ENCODE measurements at places on chromosomes 11 and 22.

GRCh38 chr11:35304900-35305460 is 114.4 kb downstream of the SLC1A2 start:
- no peak for DNase-seq

DNA sequence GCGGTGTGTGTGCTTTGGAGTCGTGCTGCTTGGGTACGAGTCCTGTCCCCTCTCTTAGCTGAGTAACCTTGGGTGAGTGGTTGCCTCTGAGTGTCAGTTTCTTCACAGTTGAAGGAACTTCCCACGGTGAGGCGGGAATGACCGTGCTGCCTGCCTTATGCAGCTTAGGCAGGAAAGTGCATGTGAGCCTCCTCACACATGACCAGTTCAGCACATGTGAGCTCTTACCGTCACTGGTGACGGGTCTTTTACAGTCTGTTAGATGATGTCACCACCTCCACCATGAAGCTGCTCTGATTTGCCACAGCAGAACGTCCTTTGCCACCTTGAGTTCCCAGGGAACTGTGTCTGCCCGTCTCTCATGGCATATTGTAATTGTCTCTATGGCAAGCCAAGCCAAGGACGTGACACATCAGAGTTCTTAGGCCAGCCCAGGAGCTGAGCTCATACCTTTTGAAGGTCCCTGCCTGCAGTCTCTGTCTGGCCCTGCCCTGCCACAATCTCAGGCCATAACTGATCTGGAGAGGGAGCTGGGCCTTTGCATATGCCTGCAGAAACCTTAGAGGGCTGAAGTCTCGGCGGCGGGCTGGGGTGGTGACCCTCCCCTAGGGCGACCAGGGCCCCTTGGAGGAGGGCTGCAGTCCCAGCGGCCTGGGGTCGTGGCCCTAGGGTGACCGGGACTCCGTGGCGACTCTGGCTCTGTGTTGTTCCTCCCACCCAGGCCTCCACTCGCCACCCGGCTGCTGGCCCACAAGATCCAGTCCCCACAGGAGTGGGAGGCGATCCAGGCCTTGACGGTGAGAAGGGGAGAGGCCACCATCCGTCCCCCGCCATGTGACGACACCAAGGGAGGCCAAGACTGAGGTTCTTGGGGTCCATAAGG is 7.8 kb downstream of the GGA1 start:
- DNase-seq = no peak

DNA sequence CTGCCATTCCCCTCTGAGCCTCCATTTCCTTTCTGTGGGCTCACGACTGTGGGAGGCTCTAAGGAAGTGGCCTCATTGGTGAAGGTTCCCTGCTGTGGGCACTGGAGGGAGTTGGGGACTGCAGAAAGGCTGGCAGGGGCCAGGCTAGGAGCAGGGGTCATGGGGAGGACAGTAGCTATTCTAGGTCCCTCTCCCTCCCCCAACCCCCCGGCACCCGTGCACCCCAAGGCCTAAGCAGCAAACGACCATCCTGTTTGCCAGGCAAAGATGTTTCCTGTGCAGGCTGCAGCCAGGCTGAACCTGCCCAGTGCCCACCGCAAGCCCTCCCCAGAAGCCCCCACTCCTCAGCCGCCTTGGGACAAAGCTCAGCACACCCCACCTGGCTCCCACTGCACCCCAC is 189.4 kb downstream of the MN1 start:
- DNase-seq = no peak

GRCh38 chr22:50489363-50490243 is 2.9 kb downstream of the MIOX start:
- DNase-seq = no peak

DNA sequence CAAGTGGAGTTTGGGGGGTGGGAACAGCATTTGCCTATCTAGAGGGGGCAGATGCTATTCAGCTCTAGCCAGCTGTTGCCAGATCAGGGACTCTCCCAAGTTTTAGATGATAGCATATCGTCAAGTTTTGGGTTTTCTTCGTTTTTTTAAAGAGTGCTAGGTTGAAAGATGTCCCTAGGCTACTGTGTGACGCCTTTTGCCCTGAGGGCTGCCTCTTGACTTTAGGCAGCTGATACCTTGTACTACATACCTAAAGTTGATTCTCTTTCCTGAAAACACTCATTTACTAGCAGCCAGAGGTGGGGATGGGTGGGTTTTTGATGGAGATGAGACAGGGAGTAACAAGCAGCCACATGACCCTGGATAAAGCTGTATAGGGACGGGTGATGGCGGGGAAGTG is 87.1 kb downstream of the ABTB2 start:
- DNase-seq = no peak

GRCh38 chr11:95507794-95508193 is 276.8 kb upstream of the SESN3 start:
- DNase-seq = no peak

- no peak for DNase-seq
Measured at GRCh38 chr22:22683668-22684361, 39.4 kb downstream of the GGTLC2 start.

DNA sequence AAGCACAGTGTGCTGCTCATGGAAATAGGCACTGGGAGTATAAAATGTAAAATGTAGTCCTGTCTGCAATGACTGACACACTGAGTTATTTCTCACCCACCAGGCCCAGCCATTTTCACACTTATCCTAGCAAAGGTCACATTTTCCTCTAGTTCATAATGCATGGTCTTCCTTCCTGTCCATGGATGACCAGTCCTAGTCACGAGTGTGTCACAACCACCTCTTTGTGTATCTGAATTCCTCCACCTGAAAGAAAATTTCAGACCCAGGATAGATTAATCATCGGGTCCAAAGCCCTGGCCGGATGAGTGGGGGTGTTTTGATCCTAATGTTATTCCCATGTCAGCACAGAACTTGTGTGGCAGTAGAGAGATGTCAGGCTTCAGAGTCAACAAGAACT is at the start of gene MRGPRX4:
MRGPRX4 (plus strand) TSS at position 172 of the 400 bp plus-strand sequence. CDS start 420 bp downstream, outside the sequence.
- no peak for DNase-seq

DNA sequence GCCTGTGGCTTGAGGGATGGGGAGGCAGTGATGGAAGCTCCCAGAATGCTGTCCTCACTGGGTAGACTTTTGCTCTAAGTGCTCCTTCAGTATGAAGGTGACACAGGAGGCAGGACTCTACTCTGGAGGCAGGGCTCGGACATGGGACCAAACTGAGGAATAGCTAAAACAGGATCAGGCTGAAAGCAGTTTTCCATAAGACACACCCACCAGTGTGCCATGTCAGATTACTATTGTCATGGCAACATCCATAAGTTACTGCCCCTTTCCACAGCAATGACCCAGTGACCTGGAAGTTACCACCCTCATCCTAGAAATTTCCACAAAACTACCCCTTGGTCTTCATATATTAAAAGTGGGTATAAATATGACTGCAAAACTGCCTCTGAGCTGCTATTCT is 43.6 kb upstream of the GALNT18 start:
- DNase-seq = no peak

GRCh38 chr11:67542971-67543370 is 19.7 kb upstream of the CABP2 start:
- no peak for DNase-seq

DNA sequence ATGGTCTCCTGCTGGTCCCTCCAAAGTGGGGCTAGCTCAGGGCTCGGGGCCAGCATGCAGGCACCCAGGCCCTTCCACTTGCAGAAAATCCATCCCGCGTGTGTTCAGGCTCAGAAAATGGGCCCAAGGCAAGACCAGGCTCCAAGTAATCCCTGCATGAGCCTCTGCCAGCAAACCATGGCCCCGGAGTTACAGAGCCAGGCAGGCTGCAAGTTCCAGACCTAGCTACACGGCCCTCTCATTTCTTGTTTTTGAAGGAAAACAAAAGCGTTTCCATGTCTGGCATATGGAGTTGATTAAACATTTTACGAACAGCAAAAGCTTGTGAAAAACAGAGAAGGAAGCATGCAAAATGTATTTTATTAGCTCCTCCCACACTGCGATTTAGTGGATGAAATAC is 29.7 kb downstream of the KIAA0930 start:
- DNase-seq = no peak

- DNase-seq = no peak
Measured at GRCh38 chr22:30755759-30756124, 61.1 kb downstream of the OSBP2 start.

DNA sequence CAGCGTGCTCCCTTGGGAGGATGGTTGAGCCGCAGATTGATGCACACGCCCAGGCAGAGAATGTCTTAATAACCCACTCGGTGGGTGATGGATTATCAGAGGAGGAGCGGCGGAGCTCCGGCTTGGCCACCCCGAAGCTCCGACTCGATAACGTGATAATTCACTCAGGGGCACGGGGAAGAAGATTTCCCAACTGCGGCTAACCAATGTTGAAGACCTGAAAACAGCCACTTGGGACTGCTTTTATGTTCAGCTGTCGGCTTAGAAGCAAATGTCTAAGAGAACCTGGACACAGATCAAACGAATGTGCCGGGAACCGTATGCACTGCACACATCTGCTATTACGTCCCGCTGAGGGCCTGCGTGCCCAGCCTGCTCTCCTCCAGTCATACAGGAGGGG is 206.8 kb upstream of the CADM1 start:
- DNase-seq = no peak

- no peak for DNase-seq
Measured at GRCh38 chr22:38830026-38830844, 13.6 kb downstream of the NPTXR start.

DNA sequence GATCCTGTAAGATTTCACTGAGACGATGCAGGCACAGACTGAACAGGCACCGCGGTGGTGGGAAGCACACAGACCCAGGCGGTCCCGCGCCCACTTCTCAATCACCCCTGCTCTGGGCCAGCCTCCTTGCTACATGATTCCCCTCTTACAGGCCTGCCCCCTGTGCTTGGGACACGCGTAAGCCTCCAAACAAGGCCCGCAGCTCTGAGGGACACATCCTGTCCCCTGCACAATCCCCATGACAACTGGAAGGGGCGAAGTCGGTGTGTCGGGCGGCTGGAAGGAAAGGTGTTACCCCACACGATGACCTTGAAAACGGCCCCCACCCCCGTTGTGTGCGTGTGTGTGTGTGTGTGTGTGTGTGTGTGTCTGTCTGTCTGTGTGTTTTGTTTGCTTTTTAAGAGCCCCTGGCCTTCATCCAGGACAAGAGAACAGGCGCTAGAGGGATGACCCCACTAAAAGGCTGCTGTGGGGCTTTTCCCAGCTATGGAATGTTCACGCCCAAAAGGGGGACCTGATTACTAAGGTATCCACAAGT is 13.1 kb downstream of the CELSR1 start:
- no peak for DNase-seq

GRCh38 chr11:69643646-69644045 is 2.7 kb downstream of the CCND1 start:
- DNase-seq = no peak

DNA sequence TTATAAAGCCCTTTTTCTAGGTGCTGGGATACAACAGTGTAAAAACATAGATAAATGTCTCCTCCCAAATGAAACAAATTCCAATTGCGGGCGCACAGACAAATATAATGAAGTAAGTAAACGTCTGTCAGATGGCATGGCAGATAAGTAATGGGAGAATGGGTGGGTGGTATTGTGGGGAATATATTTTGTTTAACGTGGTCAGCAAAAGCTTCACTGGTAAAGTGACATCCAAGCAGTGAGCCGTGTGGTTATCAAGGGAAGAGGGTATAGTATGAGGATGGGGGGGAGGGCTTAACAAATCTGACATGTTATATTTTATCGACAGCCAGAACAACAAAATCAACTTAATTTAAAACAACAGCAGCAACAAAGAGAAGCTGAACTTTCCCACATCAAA is 1.2 kb downstream of the SVIP start:
- DNase-seq = no peak

DNA sequence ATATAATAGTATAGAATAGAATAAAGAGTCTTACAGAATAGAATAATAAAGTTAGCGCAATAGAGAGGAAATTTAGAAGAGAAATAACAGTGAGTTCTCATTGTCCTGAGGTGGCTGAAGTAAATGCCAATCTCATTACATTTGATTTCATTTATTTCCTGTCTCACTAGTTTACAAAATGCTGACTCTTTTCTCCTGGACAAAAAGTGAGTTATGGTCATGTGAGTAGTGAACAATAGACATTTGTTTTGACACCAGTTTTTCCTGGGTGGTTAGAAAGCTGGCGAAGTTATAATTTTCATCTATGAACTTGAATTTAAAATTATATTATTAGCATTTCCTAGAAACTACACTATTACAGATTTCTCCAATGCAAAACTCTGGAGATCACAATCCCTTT is 143.7 kb downstream of the TYR start:
- no peak for DNase-seq

- peak; percentile 15 for DNase-seq
Measured at GRCh38 chr11:67572747-67573419, 10.7 kb upstream of the GSTP1 start.

- DNase-seq = no peak
Measured at GRCh38 chr11:67996051-67996450, 7.8 kb downstream of the UNC93B1 start.

DNA sequence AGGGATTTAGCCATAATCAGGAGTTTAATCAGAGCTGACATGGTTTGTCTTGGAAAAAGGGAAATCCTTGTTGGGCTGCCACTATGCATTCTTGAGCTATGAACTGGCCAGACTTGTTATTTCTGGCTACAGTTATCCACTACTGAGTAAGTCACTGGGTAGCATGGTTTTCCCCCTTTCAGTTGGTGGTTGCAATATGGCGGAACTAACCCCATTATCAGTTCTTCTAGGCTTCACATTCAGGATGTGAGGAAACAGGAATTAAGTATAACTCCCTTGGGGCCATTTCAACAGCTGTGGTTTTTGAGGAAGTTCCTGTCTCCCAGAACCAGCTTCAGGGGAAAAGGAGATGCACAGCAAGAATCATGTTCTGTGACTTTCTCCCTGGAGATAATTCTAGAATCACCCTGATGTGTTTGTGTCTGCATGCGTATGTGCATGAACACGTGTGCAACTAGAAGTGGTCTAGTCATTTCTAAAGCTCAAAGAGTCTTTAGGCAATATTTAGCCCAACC is 103.0 kb upstream of the CD44 start:
- peak; percentile 98 for DNase-seq

- no peak for DNase-seq
Measured at GRCh38 chr11:12853652-12854296, 155.3 kb upstream of the RASSF10 start.

DNA sequence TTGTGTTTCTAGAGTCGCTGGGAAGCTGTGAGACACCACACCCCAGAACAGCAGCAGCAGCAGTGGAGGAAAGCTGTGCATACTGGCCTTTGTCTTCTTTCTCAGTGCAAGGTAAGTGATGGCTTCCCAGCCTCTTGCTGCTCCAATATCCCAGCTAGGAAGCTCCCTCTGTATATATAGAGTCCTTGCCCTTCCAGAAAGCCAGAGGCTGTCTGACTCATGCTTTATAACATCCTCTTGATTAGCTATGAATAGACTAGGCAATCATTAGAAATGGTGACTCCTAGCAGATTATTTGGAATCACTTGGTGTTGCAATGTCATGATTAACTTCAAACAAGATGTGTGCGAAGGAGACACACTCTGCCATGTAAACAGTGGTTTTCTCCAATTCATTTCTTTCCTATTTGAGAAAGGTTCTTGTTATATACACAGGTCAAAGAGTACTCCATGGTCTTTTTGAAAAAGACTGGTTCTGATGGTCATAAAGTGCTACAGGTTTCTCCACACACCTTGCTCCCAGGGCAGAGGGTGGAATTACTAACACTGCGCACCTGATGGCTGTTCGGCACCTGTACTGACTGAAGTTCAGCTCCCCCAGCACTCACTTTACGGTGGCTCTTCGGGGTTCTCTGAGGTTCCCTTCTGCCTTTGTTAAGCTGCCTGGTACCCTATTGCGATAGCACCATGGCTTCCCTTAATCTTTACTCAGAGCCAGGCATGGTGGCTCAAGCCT is at the start of gene MMP1:
MMP1 (minus strand) TSS at position 149 of the 735 bp plus-strand sequence; CDS start at position 81, 68 bp downstream.
- DNase-seq = peak; percentile 41

GRCh38 chr11:119749006-119749565 is 20.1 kb upstream of the NECTIN1 start:
- no peak for DNase-seq
